NCI-H1417 treated with DMSO at 0.1 percent for 48 hours (cell line): ENCODE measurements at places on chromosomes 5 and 9.
A peak's percentile ranks its signal among the peaks of the same experiment; 100 is the strongest.

DNA sequence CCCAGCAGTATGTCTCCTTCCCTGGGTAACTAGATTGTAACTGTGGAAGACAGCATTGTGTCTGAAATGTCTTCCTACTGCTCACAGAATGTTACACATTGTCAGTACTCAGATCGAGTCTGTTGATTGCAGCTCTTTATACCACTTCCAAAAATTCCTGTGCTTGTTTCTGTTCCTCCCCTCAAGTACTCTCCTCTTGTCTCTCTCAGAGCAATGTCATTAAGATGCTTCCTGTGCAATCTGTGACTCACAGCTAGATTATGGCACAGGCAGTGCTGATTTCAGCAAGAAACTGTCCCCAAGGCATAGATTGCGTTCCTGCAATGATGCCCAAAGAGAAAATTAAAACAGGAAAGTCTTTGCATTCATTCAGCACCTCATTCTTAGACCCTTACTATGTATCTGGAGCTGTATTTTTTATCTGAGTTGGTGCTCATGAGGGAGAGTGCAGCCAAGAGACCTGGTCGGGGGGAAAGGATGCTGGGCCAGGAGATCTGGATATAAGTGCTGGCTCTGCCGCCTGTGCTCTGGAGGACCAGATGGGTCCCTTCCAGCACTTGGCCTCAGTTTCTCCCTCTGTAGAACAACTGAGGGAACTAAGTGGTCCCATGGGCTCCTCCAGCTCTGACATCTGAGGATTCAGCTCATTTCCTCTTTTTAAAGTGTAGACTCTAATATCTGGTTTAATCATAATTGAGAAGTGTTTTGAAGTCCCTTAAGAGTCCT lies 40.8 kb upstream of the GNPDA1 start:
- no peak for DNase-seq

DNA sequence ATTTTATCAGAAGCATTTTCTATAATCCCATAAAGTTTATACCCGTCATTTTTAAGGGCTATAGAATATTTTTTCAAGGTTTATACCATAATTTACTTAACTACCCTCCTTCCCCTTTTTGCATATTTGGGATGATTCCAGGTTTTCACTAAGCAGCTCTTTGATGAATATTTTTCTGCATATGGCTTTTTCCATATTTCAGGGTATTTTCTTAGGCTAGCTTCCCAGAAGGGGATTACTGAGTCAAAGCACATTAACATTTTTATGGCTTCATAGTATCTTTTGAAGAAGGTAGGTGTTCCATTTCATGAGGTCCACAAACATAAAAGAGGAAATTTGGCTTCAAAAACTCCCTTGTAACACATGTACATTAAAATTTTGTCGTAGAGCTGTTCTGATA lies 14.6 kb upstream of the COL15A1 start:
- no peak for DNase-seq

DNA sequence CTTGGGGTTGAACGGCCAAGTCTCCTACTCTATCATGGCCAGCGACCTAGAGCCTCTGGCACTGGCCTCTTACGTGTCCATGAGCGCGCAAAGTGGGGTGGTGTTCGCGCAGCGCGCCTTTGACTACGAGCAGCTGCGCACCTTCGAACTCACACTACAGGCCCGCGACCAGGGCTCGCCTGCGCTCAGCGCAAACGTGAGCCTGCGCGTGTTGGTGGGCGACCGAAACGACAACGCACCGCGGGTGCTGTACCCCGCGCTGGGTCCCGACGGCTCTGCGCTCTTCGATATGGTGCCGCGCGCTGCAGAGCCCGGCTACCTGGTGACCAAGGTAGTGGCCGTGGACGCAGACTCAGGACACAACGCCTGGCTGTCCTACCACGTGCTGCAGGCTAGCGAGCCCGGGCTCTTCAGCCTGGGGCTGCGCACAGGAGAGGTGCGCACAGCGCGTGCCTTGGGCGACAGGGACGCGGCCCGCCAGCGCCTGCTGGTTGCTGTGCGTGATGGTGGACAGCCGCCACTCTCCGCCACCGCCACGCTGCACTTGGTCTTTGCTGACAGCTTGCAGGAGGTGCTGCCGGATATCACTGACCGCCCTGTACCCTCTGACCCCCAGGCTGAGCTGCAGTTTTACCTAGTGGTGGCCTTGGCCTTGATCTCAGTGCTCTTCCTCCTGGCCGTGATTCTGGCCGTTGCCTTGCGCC lies 2.0 kb downstream of the PCDHGB5 start:
- DNase-seq, result no peak

DNA sequence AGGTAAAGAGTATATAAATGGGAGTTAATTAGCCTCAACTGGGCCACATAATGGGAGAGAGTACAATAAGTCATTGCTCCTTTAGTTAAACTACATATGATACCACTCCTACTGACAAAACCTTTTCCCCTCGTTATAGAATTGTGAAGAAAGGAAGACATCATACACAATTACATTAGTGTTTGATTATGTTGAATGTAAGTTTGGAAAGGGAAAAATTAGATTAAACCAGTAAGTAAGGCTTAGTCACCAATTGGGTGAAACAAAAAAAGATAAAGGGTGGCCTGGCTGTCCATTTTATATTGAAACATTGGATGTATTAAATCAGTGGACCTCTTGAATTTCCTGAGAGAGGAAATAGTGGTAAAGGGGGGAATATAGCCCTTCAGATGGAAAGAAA lies 464.3 kb upstream of the PAPPA start:
- DNase-seq, result no peak

GRCh38 chr9:7394002-7394774 lies 405.4 kb downstream of the DMAC1 start:
- DNase-seq, result no peak

GRCh38 chr9:133844881-133845410 lies 106.8 kb upstream of the SARDH start:
- DNase-seq, result no peak

GRCh38 chr5:138064526-138064925 lies 19.3 kb upstream of the WNT8A start:
- no peak for DNase-seq

GRCh38 chr9:6899274-6899673 lies 141.5 kb downstream of the KDM4C start:
- DNase-seq, result no peak

- DNase-seq, result no peak
Measured at GRCh38 chr5:178162481-178162880, 8.8 kb upstream of the NHP2 start.

DNA sequence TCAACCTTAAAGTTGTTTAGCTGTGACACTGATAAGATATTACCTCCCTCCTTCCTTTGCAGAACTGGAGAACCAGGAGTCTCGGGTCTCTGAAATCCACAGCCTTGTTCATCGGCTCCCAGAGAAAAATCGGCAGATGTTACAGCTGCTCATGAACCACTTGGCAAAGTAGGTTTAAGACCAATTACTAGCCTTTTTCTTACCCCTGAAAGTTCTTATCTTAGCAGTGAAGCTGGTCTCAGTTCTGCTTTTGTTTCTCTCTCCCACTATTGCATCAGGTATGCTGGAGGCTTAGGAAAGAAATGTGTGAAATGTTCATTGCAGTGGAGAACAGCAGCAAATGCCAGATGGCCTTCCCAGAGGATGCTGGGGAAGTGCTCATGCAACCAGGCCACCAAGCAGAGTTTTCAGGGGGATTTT lies 287.4 kb downstream of the ARHGAP26 start:
- DNase-seq, result no peak

- DNase-seq, result no peak
Measured at GRCh38 chr9:11402621-11403020, 789.8 kb upstream of the PTPRD start.

- no peak for DNase-seq
Measured at GRCh38 chr9:20284601-20285289, 337.6 kb downstream of the MLLT3 start.

DNA sequence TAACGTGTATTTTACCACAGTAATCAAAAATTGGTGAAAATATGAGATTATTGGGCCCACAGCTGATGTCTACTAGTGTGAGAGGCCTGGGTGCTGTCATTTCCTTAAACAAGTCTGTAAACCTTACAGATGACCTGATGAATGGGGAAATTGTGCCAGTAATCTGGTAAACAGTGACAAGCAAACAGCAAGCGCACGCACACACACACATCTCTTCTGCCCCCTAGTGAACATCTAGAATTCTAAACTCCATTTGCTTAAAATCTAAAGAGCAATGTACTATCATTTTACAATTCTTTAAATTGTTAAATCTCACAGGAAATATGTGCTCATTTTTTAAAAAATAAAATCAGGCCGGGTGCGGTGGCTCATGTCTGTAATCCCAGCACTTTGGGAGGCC lies 7.5 kb upstream of the RAPGEF1 start:
- no peak for DNase-seq

- DNase-seq, result no peak
Measured at GRCh38 chr5:88119535-88120125, 149.0 kb downstream of the TMEM161B start.

GRCh38 chr5:68798877-68799843 lies 294.7 kb upstream of the SLC30A5 start:
- no peak for DNase-seq

DNA sequence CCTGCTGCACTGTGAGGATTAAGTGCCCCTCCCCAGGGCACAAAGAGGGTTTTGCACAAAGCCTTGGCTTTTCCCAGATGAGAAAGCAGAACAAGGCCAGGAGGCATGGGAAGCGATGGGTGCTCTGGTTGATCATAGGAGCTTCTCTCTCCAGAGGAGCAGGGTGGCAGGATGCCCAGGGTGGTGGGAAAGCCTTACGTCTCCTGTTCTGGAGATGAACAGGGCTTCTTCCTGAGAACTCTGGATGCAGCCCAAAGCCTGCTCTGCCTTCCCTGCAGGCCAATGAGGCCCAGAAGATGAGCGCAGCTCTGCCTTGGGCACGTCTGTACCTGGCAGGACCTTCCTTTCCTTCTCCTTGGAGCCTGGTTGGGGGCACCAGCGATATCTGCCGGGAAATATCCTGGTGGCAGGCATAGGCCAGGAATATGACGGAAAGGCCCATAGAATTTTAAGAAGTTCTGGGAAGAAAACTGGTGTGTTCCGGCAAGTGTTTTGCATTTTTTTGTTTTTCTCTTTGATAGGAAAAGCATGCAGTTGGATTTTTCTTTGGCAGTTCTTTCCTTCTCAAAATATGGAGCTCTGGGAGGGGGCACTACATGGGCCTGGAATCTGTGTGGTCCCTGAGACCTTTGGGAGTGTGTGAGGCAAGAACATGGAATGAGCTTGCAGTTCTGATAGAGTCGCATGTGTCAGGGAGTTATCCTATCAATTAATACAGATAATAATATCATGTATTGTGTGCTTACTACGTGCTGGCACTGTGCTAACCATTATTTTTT lies 253.2 kb upstream of the KLF4 start:
- no peak for DNase-seq

GRCh38 chr5:31563216-31563615 lies 31.1 kb downstream of the C5orf22 start:
- no peak for DNase-seq

GRCh38 chr5:126597156-126597555 lies 2.1 kb upstream of the ALDH7A1 start:
- DNase-seq, result no peak

DNA sequence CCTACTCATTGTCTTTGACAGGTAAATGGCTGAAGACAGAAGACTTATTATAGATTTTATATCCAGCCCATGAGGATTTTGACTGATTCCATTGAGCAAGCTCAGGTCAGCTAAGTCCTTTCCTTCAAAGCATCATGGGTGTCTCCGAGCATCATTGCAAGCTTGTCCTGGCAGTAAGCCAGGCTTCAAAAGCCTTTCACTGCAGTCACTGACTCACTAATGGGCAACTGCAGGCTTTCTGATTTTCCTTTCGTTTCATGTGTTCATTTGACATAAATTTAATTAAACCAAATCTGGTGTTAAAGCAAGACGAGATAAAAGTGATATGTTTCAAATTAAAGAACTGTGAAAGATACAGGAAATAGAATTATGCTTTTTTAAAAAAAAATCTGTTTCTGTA lies 426.2 kb downstream of the ANXA1 start:
- DNase-seq, result no peak

DNA sequence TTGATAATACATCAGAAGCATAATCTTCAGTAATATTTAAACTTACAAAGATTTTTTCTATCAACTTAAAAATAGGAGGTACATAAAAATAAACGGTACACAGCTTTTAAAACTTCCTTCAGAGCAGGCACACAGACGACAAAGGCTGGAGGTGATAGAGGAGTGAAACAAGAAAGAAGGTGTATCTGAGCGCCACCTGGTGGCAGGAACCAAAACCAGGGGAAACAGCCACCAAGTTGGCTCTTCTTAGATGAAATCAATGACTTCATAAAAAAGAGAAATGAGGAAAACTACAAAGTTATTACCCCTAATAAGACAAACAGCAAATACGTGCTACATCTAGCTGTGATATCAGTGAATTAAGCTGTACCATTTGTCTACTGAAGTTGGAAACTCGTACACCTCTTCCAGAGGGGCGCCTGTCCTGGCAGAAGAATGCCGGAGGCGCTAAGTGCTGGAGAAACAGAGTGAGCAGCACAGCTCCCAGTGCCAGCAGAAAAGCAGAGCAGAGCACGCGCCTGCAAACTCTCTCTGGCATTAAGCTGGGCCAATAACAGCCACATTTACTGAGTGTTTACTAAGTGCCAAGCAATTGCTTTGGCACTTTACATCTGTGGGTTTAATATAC lies 85.9 kb downstream of the SETX start:
- DNase-seq, result peak; percentile 38

- no peak for DNase-seq
Measured at GRCh38 chr5:90546216-90546837, 12.3 kb upstream of the ADGRV1 start.

DNA sequence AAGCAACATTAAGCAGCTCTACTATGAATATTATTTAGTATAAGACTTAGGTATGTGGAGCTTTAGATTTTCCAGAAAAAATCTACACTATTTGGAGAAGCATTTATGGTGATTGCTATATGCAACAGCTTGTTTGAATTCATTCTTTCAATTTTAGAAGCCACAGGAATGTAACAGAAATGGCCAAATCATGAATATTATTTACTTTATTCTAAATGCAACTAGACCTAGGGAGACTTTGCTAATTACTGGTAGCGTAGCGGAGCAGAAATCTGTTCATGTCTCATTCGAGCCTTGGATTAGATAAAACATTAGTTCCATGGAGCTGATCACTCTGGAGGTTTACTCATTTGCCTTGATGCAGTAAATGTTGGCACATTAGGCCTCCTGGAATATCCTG lies 290.2 kb downstream of the ZNF608 start:
- no peak for DNase-seq

DNA sequence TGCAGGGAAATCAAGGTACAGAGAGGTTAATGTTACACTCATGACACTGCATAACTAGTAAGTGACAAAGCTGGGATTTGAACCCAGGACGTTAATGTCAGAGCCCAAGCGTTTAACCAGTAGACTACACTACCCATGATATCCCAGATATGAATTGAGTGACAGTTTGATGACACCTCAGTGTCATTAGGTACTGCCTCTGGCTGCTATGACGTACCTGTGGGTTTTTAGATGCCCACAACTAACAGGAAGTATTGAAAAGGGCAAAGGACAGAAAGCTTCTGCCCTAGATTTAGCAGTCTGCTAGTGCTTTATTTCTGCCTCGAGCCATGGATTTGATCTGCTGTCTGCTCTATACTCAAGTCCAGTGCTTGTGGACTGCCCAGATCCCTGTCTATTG lies 56.2 kb downstream of the GLRA1 start:
- no peak for DNase-seq
